ENCODE measurements at places on chromosomes 2 and 18.

GRCh38 chr2:218877891-218878290 is 2.8 kb upstream of the WNT10A start:
- DNase-seq = no peak

DNA sequence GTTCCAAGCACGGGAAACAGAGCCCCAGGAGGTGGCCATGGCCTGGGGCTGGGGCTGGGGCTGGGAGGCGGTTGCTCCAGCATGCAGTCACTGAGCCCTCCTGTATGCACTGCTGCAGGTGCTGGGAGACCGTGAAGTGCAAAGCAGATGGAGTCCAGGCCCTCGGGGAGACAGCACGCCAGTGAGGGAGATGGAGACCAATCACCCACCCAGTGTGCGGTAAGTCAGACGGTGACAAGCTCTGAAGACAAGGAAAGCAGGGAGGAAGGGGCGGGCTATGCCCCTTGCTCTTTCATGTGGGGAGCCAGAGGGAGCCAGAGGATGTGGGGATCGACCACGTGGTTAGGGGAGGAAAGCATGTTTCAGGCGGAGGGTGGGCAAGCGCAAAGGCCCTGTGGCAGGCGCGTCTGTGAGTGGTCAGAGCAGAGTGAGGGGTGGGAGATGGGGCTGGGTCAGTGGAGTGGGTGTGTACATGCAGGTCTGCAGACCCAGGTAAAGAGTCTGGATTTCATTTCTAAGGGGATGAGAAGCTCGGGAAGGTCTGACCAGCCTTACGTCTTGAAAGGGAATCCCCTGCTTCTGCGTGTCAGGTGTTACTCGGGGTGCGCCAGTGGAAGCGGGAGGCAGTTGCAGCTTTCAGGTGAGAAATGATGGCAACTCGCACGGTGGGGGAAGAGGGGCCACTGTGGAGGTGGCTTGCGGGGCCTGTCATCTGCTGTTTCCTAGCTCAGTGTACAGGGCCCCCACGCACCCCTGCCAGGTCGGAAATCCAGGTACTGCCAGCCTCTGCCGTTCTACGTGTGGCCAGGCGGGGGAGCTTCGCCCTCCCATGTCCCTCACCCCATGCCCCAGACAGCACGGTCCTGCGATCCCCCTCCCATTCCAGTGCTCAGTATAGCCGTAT is 19.4 kb downstream of the RRM2 start:
- peak; percentile 18 for DNase-seq

- no peak for DNase-seq
These were observed 70.8 kb downstream of the TMEM200C start for GRCh38 chr18:5824370-5824984.

GRCh38 chr18:9736286-9736835 is 28.3 kb downstream of the RAB31 start:
- no peak for DNase-seq

DNA sequence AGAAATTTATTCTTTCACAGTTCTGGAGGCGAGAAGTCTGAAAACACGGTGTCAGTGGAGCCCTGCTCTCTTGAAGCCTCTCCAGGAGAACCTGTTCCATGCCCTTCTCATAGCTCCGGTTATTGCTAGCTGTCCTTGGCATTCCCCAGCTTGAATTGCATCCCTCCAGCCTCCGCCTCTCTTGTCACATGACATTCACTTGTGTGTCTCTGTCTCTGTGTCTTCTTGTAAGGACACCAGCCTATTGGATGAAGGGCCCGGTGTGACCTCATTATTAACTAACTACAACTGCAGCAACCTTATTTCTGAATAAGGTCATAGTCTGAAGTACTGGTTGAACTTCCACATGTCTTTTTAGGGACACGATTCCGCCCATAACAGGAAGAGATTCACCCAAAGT is 4.5 kb upstream of the PRSS56 start:
- DNase-seq = no peak

DNA sequence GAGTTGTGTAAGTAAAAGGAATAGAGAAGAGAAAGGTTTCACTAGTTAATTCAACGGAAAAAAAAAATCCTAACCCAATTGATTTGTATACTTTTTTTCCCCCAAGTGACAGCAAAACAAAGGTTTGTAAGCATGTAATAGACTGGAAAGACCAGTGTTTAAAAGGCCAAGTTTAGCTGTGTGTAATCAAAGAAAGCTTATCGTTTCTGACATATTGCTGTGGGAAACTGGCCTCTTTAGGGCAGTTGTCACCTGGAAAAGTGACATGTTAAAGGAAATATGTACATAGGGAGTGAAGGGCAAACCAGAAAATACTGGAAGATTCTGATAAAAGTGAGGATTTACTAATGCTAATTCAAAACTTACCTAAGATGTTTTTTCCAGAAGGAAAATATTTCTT is 45.9 kb upstream of the EPHA4 start:
- no peak for DNase-seq

DNA sequence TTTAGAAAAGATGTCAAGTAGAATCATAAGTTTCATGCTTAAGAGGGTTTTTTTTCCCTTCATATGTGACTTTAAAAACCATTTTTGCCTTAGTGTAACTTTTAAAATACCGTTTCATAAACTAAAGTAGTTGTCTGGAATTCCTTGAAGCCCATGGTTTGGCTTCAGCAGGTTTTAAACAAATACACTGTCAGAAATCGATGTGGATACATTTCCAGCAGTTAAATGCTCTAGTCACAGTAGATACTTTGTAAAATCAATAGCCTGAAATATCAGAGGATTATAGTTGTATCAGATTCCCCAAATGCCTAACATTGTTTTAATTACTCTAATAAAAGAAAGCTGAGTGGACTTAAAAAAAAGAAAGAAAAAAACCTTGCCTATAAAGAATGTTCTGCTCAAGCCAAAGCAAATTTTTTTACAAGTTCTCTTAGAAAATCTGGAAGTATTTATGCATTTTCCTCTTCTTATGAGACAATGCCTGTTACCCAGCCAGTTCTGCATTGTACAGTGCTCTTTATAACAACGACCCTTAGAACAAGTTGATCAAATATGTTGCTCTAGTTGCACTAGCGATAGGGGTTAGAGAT is 260.5 kb downstream of the LTBP1 start:
- DNase-seq = no peak

DNA sequence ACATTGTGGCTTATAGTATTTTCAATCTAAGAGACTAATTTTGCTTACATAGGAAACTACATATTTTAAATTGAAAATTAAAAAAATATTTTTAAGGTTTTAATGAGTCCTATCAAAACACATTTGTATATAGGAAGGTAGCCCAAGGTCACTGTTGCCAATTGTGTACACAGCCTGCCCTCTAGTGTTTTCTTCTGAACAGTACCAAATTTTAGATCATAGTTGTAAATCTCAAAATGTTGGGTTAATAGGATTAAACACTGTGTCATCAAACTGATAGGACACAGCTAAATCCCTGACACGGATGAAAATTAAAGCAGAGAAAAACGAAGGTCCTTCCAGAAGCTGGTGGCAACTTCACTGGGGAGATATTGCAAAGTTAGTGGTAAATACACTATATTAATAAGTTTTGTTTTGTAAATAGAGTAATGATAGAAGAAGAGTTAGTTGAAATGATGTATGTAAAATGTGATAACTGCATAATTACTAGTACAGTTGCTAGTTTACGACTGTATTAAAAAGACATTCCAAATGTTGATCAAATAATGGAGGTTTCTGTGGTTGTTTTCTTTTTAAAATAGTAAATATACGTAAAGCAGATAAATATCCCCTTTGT is 19.7 kb downstream of the CLUL1 start:
- DNase-seq = no peak
